Stimulated activated CD8-positive, alpha-beta memory T cell treated with anti-CD3 and anti-CD28 coated beads, Interleukin-4, amount 100 ng/mL, for 4 hours (primary cell): ENCODE measurements at places on chromosomes 12 and 14.

GRCh38 chr12:9328065-9328464 is 119.9 kb upstream of the PZP start:
- no peak for DNase-seq

DNA sequence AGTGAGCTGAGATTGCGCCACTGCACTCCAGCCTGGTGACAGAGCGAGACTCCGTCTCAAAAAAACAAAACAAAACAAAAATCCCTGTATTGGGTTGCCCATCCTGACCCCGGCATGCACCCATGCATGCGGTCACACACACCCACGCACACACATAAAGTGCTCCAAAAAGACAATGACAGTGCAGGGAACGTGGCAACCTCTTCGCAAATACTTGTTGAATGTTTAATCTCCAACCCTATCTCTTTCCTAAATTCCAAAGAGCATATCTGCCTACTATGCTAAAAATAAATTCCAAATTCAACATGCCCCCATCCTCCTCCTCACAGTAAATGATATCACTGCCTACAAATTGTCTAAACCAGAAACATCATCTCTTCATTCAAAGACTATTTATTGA is 13.5 kb downstream of the SLC7A7 start:
- DNase-seq = no peak

- no peak for DNase-seq
These were observed 34.6 kb downstream of the NOC4L start for GRCh38 chr12:132178801-132179401.

DNA sequence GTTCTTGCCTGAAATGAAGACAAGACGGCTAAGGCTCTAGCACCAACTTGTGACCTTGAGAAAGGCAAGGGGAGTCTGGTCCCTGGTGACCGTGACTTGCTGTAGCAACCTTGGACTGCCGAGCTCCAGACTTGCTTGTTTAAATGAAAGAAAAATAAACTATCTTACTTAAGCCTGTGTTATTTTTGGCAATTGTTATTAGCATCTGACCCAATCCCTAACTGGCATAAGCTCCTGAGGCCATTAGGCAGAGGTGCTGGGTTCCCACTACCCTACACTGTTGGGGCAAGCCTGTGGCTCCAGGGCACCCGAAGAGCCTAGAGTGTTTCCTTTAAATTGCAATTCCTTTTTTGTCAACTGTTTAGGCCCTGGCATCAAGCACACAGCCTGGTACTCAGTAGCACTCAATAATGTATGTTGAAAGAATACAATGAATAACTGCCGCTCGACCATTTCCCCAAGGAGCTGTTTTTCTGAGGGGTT is 106.9 kb upstream of the HIF1A start:
- no peak for DNase-seq

DNA sequence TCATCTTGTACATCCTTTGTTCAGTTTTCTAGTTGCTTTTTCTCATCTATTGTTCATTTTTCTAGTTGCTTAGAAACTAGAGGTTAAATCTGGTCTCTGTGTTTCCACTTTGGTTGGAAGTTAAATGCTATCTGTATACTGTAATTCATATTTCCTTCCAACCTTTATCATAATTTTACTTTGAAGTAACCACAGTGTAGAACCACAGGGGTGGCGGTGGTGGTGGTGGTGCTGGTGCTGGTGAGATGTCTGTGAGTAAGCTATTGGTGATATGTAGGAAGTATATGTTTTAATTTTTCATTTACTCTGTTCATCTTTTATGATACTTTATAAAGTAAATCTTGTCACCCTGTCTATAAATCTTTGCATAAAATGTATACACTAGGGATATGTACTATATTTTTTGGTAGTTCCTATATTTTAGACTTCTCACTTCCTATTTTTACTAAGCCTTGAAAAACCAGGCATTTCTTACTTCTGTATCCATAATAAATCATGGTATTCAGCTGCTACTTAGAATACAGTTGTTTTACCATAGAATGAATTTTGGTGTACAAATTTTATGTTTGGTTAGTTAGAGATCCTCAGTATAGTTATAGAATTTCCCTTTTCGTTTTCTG is 31.9 kb downstream of the CCDC91 start:
- peak; percentile 40 for DNase-seq

GRCh38 chr12:113443030-113443539 is 20.9 kb downstream of the SDSL start:
- DNase-seq = no peak
